ENCODE measurements at places on chromosomes 6 and 20.

GRCh38 chr20:38110525-38111178, 54.4 kb downstream of the TGM2 start:
- no peak for DNase-seq

GRCh38 chr6:43666196-43666920, 21.2 kb downstream of the MRPS18A start:
- no peak for DNase-seq

GRCh38 chr6:117547688-117548621, 54.4 kb downstream of the GOPC start:
- DNase-seq = no peak

DNA sequence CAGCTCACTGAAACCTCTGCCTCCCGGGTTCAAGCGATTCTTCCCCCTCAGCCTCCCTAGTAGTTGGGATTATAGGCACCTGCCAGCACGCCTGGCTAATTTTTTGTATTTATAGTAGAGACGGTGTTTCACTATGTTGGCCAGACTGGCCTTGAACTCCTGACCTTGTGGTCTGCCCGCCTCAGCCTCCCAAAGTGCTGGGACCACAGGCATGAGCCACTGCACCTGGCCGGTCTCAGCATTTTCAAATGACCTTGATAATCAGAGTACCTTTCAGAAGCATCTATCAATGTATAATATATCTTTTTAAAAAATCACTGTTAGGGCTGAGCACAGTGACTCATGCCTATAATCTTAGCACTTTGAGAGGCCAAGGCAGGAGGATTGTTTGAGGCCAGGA, 143.0 kb downstream of the DOK5 start:
- no peak for DNase-seq

DNA sequence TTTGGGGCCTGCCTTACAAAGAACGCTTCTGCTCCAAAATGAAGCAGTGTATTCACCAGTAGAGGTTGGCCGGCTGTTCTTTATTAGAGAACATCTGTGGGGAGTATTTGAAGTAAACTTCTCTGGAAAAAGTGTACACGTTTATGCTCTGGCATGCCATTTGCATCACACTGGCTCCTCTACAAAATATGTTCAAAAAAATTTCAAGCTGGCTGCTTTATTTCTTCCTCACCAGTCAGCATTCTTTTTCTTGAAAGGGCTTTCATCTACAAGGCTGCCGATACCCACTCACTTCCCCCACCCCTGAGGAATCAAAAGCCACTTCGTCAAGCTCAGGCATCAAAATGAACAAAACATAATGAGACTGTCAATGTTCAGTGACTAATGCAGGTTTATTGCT, 294.1 kb downstream of the TFAP2B start:
- DNase-seq = no peak

DNA sequence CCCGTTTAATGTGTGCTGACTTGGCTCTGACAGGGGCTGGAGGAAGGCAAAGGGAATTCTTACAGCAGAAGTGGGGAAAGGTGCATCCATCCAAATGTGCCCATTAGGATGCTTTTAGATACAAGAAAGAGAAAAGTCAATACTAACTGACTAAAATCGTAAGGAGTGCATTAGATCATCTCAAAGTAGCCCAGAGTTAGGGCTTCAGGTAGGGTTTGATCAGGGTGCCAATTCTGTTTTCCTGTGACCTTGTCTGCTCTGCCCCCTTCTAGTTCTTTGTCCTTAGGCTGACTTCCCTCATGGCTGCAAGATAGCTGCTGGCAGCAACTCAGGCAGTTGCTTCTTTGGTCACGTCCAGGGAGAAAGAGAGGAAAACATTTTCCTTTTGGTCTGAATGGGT, 240.8 kb downstream of the CDC5L start:
- DNase-seq = no peak

DNA sequence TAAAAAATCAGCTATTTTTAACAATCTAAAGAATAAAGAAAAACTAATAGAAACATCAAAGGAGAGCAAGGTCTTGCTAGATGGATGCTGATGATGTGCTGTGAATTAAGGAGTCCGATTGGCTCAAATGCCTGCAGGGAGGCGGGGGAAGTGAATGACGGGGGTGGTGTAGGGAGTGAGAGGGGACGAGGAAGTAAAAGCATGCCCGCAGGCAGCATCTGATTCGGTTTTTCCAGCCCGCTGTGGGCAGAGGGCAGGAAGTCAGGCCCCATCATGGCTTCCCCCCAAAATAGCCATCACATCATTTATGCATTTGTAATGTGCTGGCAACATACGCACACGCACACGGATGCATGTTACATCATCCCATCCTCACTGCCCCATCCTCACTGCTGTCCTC, 10.3 kb downstream of the RSPO4 start:
- no peak for DNase-seq

DNA sequence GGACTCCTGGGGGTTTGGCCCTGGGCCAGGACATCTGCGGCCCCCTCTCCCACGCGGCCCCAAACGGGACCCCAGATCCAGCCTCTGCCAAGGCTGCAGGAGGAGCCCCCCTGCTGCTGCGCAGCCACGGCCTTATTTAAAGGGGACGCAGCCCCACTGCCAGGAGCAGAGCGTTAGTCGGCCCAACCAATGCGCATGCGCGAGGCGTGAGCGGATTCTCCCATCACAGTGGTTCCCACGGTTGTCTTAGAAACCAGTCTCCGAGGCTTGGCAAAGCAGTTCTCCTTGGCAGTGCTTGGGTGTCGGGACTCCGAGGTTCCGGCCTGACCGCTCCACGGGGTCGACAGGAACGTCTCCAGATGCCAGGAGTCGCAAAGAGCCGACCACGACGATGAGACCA, 288.3 kb upstream of the ZNF337 start:
- peak; percentile 25 for DNase-seq

GRCh38 chr6:16236631-16237199, 1.7 kb upstream of the GMPR start:
- peak; percentile 40 for DNase-seq

GRCh38 chr6:11538052-11538818, 686 bp downstream of the TMEM170B start:
- no peak for DNase-seq

GRCh38 chr20:22339091-22339881, 245.1 kb downstream of the FOXA2 start:
- no peak for DNase-seq

DNA sequence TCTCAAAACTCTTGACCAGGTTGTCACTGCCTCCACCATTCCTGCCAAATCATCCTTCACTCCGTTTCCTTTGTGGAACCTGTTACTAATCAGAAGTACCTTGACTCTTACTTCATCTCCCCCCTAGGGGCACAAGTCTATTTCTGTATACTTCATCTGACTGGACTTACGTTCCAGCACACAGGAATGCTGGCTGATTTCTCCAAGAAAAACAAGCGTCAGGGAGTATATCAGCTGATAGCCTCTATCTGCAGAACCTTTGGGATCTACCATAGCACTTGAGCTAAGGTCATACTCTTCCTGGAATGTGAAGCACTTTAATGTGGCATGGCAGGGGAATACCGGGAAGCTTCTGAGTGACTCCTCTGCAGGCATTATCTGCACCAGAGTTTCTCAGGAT, 178.1 kb upstream of the MOCS1 start:
- DNase-seq = no peak

GRCh38 chr6:155853011-155853410, 397.4 kb upstream of the NOX3 start:
- no peak for DNase-seq

DNA sequence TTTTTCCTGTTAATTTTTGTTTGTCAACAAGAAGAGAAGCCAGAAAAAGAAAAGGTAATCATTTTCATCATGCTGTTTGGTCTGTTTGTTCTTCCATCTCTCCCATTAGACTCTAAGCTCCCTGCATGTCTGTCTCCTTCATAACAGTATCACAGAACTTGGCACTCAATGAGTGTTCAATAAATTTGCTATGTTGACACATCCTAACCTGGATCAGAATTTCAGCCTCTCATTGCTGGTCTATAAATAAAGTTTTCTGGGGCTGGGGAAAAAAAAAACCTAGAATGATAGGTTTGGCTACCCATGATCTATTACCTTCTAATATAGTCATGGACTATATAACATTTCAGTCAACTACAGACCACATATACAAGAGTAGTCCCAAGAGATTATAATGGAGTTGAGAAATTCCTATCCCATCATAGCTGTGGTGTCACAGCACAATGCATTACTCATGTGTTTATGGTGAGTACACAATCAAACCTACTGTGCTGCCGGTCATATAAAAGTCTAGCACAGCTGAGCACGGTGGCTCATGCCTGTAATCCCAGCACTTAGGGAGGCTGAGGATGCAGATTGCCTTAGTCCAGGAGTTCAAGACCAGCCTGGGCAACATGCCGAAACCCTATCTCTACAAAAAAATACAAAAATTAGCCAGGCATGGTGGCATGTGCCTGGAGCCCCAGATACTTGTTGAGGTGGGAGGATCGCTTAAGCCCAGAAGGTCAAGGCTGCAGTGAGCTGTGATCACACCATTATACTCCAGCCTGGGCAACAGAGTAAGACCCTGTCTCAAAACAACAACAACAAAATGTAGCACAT, 5.9 kb downstream of the NUDT3 start:
- no peak for DNase-seq

DNA sequence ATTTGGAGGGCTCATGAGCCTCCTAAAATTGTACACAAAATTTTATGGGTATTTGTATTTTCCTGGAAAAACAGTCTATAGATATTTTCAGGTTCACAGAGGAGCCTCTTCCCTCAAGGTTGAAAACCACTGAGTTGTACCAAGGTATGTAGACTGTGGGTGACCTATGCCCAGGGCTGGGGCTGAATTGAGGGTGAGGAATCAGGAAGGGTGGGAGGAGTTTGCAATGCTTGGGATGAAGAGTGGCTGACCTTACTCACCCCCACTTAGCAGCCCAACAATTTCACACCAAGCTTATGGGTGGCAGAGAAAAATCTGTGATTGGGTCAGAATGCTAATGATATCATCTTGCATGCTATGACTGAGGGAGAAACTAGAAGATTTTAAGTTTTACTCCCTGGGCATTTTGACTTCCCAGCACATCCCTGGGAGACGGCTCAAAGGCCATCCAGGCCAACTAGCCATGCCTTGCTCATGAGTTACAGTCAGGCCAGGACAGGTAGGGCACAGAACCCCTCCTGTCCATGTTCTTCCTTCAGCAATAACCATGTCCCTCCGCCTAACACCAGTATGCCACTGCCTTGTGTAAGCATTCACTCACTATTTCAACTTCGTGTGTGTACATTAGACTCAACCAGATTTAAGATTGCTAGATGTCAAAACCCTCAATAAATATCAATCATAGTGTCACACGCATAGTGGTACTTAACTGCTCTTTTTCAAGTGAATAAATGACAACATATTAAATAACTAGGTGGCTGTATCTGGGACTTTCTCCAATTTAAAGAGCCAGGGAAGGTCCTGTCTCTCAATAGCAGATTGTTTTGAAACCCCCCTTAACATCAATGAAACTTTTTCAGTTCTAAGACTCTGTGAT, 16.6 kb downstream of the ADTRP start:
- DNase-seq = no peak

- DNase-seq = no peak
Measured at GRCh38 chr6:84766799-84767525, 2.6 kb upstream of the TBX18 start.

DNA sequence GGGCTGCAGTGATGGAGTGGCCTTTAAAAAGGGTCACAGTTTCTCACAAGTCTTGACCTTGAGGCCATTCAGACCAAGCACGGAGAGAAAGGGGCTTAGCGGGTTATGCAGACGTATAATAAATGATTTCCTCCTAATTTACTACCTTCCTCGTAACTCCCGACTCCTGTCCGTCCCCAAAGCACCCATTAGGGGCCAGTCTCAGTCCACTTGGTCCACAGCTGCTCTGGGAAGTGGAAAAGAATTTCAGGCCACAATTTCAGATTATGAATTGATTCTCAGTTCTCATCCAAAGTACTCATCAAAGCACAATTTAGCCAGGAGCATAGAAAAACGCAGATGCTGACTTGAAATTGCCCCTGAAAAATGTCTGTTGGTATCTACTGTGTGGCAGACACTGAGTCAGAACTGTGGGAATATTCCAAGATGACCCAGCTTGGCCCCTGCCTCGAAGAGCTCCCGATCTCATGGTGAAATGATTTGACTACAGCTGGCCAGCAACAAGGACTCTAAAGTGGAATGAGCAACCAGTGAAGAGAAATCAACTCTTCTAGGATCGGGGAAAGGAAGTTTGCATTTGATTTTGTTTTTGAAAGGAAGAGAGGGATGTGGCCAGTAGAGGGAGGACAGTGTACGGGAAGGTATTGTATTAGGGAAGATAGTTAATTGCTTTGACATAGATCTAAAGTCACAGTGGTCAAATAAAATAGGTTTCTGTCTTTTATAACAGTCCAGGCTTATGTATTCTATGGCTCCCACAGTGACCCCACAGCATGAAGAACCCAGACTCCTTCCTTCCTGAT, 15.2 kb upstream of the STK35 start:
- DNase-seq = no peak

GRCh38 chr6:99912657-99913056, 81.4 kb downstream of the MCHR2 start:
- DNase-seq = no peak

GRCh38 chr6:97778290-97779038, 495.4 kb upstream of the MMS22L start:
- DNase-seq = no peak

DNA sequence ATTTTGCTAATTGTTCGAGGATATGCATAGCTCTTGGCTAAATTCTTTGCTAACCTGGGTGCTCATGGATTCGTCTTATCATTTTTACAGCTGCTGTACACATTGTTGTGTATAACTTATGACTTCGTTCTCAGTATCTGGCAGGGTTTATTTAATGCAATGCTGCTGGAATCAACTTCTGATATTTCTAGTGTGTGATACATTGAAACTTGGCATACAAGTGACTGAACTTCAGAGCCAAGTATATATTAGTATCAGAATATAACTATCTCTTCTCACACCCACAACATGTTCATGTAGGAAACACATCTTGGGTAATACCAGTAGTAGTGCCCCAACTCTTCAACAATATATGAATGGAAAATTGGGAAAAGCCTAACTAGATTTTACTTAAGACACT, 764.2 kb downstream of the TENT5A start:
- DNase-seq = no peak
